ENCODE measurements at places on chromosomes 1 and 21. TPM values are rescaled to one million over a fixed set of nuclear protein-coding genes. Genes with fewer than 3 reads are reported as not detected.

Gene OSCP1
- 8.7 TPM for total RNA-seq

Gene DVL1
- total RNA-seq: 31.3 TPM

Gene SNX7
- total RNA-seq: 80.3 TPM

Gene MATN1
- total RNA-seq: 0.25 TPM

Gene TMEM240
- total RNA-seq: 3.6 TPM

Gene MRAP
- not detected for total RNA-seq

Gene PBX1
- 95.6 TPM for total RNA-seq

Gene GJB5
- total RNA-seq: not detected

Gene LAMC1
- 564 TPM for total RNA-seq

Gene SLC9A1
- total RNA-seq: 1.3 TPM

Gene TEKT2
- total RNA-seq: 2.1 TPM

Gene CD244
- not detected for total RNA-seq

Gene AMY2A
- not detected for total RNA-seq

Gene ATAD3C
- total RNA-seq: under 0.01 TPM

Gene FAM72C
- total RNA-seq: not detected

Gene CYB561D1
- 8.1 TPM for total RNA-seq

Gene CYP4A22
- total RNA-seq: not detected

Gene PRAMEF15
- not detected for total RNA-seq

Gene TFF1
- not detected for total RNA-seq

Gene CYYR1
- total RNA-seq: not detected

Gene NTRK1
- 0.09 TPM for total RNA-seq

Gene NEGR1
- 20.7 TPM for total RNA-seq
